ENCODE measurements at places on chromosomes 6 and 20.

- no peak for DNase-seq
These were observed 23.5 kb upstream of the MAP3K7 start for GRCh38 chr6:90610301-90610750.

- DNase-seq, result no peak
These were observed 3.1 kb upstream of the TAF8 start for GRCh38 chr6:42047213-42047590.

- no peak for DNase-seq
These were observed 1.6 kb upstream of the ZFP64 start for GRCh38 chr20:52193133-52193532.

GRCh38 chr20:62321521-62321948, 18.7 kb downstream of the ADRM1 start:
- DNase-seq, result no peak

- DNase-seq, result no peak
These were observed 45.1 kb downstream of the TRERF1 start for GRCh38 chr6:42406306-42407280.

DNA sequence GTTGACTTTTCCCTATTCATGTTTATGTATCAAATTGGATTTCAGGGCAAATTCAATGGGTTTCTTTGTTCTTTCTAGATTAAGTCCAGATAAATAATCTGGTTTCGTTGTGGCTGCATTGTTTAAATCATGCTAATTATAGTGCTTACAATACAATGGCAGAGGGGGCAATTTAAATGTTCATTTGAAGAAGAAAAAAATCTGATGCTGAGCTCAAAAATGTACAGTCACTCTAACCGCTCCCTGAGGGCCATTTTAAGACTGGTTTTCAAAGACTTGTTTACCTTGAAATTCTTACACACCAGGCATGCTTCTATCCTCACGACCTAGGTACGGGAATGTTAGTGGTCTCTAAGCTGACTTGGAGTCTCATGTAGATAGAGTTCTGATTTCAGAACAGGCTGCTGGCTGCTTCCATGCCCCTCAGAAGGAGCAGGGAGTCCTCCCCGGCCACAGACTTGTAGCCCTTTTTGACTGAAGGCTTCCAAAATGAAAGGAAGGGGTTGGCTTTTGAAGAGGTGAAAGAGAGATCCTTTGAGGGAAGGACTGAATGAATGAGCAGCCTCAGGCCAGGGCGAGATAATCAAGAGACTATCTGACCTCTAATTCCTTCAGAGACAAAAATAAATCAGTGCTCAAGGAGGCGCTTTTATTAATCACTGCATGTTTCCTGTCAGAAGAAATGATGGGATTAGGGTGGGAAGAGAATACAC, 86.1 kb upstream of the ZNF217 start:
- no peak for DNase-seq

- DNase-seq, result no peak
These were observed 493.1 kb upstream of the MAP3K7 start for GRCh38 chr6:91079969-91080368.

DNA sequence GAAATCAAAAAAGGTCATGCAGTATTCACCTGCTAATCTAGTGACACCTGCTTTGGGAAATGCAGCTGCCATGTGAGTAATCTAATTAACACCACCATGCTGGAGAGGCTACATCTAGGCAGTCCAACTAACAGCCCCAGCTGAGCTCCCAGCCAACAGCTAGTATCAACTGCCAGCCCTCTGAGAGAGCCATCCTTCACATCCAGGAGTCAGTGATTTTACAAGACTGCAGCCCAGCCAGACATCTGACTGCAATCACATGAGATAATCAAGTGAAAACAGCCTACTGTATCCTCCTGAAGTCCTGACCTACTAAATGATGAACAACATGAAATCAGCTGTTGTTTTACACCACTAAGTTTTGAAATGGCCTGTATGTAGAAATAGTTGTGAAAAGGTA, 298.4 kb downstream of the TRDN start:
- DNase-seq, result no peak

GRCh38 chr6:28633445-28634215, 107.9 kb downstream of the GPX5 start:
- no peak for DNase-seq

GRCh38 chr20:35238170-35238569, 11.7 kb downstream of the MMP24 start:
- DNase-seq, result no peak

DNA sequence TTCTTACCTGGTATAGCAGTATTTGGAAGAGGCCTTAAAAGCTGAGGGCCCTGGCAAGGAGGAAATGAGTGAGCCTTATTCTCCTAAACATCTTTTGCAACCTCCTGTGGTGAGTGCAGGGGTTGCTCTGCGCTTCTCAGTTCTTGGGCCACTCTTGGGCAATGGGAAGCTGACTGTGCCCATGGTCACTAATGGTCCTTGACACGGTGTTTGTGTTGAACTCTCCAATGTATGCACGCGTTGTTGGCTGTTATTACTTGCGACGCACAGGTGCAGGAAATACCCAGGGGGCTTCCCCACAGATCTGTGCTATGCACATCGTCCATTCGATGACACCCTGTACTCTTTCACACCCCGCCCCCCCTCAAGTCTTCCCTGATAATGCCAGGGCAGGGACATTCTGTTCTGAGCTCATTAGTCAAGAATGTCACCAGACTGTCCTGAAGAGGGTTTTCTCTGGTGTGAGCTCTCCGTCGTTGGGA, 79.7 kb downstream of the EDN1 start:
- no peak for DNase-seq

- no peak for DNase-seq
These were observed 149.5 kb downstream of the RNF144B start for GRCh38 chr6:18536591-18537055.

- no peak for DNase-seq
These were observed 47.5 kb downstream of the RNASET2 start for GRCh38 chr6:166908811-166909210.

DNA sequence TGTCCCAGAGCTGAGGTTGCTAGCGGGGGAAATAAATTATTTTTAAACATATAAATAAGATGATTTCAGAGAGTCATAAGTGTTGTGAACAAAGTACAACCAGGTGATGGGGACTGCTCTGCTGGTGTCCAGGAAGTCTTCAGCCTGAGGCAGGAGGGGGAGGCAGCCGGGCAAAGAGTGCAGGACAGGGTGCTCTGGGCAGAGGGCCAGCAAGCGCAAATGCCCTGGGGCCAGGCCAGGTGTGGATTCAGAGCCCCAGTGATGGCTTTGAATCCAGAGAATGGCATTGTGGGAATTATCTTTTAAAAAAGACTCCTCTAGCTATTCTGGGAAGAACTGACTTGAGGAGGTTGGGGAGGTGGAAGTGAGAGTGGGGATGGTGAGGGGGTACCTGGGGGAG, 1.6 kb downstream of the CLPSL1 start:
- no peak for DNase-seq

DNA sequence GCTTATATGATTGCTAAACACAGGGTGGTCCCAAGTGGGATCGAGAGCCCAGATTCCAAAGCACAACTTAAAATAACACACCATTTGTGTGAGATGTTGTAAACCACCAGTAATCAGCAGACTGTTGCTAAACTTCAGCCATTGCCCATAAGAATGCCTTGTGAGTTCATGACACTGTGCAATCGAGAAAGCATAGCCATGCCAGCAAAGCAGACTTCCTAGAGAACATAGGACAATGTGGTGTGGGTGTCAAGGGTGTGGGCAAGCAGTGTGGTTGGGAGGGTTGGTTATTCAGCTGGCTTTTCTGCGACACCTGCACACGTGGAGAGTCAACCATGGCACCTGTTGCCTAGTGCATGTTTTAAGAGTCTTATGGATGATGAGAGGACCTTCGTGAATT, 16.1 kb upstream of the CALHM6 start:
- no peak for DNase-seq

GRCh38 chr6:102387326-102388033, 994.0 kb downstream of the GRIK2 start:
- no peak for DNase-seq

- DNase-seq, result no peak
These were observed 84.7 kb downstream of the PRSS35 start for GRCh38 chr6:83597051-83597450.

DNA sequence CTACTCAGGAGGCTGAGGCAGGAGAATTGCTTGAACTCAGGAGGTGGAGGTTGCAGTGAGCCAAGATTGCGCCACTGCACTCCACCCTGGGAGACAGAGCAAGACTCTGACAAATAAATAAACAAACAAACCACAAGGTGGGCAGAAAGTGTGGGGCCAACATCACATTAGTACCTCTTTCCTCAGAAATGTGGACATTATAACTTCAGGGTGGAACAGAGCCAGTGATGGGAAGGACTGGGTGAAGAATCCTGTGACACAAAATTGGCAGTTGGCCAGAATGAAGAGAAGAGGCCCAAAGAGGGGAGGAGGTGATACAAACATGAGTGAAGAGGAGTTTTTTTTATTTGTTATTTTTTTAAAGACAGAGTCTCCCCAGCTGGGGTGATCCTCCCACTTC, 50.6 kb downstream of the NUP153 start:
- DNase-seq, result no peak

GRCh38 chr6:119241111-119241465, 108.5 kb downstream of the MAN1A1 start:
- no peak for DNase-seq

DNA sequence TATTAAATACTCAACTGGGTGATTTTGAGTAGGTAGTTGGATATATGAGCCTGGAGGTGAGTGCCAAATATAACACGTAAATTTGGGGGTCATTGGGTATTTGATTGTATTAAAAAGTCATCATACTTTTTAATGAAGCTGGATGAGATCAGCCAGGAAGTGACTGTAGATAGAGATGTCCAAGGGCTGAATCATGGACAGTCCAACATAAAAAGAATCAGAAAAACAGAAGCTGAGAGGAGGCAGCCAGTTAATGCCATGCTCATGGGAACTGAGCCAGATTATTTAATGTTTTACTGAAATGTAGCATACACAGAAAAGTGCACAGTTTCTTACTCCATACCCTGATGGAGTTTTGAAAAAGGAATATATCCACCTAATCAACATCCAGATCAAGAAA, 435.5 kb upstream of the PLCB4 start:
- DNase-seq, result no peak

DNA sequence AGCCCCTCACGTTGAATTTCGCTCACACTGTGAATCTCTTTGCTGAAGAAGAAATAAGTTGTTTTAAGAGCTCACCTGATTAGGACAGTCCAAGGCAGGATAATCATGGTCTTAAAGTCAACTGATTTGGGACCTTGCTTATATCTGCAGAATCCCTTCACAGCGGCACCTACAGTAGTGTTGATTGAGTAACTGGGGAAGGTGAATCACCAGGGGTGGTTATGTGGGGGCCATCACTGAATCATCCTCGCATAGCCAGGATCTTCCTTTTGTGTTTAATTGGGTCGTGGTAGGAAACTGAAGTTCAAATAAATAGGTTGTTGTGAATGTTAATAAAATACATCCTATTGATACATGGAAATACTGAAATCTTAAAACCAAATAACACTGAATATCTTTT, 20.2 kb upstream of the MICA start:
- DNase-seq, result no peak

DNA sequence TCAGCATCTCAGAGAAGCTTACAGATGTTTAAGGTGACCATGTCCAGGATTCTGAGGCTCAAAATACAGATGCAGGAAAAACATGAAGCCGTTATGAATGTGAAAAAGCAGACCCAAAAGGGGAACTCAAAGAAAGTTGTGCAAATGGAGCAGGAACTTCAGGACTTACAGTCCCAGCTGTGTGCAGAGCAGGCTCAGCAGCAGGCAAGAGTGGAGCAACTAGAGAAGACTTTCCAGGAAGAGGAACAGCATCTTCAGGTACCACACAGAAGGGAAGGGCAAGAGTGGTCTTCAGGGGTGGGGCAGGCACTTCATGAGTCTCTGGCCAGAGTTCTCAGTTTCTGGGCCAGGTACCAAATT, 15.2 kb downstream of the RNF8 start:
- no peak for DNase-seq

DNA sequence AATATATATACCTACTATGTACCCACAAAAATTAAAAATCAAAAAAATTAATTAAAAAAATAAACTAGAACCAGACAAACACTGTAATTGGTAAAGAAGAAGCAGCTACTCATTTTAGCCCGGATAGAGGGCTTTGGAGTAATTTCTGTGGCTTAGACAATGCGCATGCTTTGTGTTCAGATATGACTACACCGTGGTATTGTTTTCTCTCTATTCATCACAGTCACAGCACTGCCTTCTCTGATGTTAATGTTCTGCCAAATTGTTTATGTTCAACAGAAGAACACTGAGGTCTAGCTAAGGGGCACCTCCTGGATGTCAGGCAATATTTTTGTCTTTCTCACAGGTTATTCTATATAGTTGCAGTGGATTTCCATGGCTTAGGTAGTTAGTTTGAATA, 77.5 kb upstream of the GJE1 start:
- DNase-seq, result no peak

DNA sequence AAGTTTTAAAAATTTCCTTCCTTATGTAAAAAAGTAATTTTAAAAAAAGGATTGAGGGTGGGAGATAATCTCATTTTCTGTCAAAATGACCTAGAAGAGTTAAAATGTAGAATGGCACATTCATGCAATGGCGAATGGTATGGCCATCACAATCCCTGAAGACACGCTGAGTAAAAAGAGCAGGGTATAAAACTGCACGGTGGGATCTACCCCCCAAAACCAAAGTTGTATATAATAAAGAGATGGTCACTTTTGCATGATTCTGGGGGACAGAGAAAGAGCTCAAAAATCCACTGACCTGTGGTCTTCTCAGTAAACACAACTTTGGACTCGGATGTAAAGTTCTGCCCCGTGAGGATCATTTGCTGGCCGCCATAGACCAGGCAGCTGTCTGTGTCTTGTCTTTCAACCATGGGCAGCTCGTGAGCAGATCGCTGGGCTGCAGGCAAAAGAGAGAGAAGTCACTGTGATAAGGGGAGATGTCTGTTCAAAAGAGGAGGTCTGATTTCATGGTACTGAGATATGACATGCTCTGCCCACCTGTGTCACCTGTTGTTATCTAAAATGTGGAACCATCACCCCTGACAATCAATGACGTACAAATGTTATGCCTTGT, 88.2 kb downstream of the NFATC2 start:
- no peak for DNase-seq

DNA sequence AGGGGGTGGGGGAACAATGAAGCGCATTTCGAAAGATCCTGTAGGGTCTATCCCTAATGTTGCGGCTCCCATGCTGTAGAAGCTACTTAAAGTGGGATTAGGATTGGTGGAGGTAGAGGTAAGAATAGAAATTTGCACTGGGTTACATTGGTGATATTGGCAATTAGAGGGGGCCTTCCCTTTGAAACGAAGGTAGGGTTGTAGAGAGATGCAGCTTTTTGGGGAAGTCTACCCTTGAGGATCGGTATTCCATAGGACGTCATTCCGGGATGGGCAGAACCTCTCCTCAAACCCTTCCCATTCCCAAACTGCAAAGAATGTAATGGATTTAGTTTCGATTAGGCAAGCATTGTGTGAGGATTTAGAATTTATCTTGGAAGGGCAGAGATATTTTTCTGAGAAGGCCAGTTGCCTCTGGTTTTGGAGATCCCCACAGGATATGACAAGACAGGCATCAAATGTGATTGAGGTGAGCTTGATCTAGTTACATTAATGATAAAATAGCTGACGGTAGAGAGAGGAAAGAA, 5.4 kb upstream of the ZNFX1 start:
- DNase-seq, result no peak
